Anterior cingulate cortex (tissue), 58 donors: ENCODE measurements at places on chromosomes 5 and 9.

DNA sequence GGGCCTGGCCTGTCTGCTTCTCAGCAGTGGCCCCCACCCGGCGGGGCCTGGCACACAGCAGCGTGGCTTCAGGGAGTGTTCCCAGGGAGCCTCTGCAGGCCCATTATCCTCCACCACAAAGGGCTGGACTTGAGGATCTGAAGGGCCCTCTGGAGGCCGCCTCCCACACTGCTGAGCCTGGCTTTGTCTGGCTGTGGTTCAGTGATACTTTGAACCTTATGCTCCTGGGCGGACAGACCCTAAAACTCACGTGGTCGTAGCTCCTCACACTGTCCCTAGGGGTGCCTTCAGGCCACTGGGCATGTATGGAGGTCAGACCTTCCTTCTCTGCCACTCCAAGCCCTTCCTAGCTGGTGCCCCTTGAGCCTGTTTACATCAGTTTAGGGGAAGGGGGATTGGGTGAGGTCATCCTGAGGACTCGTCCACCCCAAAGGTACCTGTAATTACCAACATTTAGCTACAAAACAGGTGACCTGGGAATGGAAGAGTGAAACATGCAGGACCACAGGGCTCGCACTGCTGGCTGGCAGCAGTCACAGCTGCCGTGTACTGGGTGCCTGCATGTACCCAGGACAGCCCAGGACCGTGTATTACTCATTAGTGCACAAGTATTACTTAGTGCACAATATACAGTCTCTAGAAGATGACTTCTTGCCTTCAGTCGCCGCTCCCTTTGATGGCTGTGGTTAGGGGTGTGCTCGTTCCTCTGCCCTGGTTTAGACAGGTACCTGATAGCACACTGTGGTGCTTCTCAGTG lies 8.5 kb downstream of the GRHPR start:
- DNase-seq: no peak

- DNase-seq: no peak
Observed at GRCh38 chr9:106403081-106403480, 459.9 kb upstream of the ZNF462 start.

DNA sequence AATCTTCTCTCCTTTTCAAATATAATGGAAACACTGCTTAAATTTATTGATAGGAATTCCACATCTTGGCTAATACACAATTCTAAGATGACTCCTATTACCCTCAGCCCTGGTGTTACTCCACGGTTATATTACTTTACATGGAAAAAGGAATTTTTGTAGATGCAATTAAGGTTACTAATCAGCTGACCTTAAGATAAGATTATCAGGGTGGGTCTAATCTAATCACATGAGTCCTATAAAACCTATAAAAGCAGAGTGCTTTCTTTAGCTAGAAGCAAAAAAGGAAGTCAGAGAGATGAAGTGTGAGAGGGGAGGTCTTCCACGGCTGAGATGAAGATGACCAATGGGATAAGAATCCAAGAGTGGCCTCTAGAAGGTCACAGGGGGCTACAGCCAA lies 268.6 kb downstream of the PDE4D start:
- no peak for DNase-seq

DNA sequence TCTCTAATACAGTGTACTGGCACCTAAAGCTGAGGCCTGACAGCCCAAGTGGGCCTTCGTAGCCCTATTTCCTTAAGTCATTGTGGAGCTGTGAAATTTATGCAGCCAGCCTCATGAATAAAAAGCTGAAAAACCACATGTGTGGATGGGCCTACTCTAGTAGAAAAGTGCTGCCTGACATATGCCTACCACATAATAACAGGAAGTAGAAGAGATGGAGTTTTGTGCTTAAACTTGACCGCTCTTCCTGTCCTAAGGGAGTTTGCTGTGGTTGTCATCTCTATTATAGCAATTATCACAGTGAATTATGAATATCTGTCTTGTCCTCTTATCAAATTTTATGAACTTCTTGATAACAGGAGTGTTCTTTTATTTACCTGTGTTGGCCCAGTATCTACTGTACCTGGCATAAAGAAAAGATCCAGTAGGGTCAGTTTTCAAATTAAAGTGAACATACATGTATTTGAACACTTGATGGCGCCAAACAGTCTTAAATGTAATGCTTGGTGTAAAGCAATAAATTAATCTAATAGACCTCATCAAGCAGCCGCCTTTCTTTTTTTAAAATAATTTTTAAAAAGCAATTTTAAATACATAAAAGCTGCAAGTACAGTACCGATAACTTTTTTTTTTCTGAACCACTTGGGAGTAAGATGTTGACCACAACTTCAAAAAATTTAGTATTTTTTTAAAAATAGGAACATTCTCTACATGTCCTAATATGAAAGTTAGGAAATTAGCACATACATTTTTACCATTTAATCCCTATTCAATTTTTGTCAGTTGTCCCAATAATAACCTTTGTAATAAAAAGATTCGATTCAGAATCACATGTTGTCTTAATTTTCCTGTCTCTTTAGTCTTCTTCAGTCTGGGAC lies 51.0 kb downstream of the FKTN start:
- no peak for DNase-seq

DNA sequence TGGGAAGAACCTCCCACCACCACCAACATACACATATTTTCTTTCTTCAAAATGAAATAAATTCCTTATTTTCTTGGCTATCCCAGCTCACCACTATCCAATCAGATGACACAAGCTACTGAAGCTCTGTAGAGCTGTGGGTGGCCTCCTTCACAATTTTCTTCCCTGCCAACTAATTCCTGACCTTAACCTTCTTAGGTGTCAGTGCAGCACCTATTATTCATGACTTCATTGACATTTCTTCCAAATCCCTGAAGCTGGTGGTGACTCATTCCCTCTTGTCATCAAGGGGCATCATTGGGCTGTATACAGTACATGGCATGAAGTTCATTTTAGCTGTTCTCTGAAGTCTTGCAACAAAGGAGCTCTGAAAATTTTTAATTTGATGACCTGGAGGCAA lies 42.0 kb upstream of the ADRA1B start:
- no peak for DNase-seq

- DNase-seq: no peak
Observed at GRCh38 chr9:86187121-86187520, 72.3 kb downstream of the C9orf153 start.
